IPS DF 19.7 (cell line): ENCODE measurements at places on chromosomes 5 and 9.

DNA sequence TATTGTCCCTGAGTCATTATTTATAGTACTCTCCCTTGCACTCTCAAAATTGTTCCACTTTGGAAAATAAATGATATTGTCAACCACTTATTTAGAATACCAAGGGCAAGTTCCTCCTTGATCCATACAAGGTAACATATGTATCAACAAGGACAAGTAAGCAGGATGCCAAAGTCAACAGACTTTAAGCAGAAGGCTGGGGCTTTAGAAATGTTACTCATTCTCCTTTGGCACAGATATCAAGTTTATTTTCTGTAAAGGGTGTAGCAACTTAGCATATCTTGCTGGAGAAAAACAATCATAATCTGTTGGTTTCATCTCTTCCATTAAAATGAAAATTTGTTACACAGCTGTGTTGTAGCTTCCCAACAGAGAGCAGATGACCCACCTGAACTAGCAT, 248.7 kb upstream of the SLC30A5 start:
- no peak for DNase-seq

GRCh38 chr9:36317766-36318165, 59.5 kb upstream of the GNE start:
- DNase-seq: no peak

GRCh38 chr5:40672425-40672824, 7.3 kb upstream of the PTGER4 start:
- no peak for DNase-seq

- DNase-seq: no peak
Measured at GRCh38 chr5:111132731-111133435, 40.7 kb downstream of the WDR36 start.

DNA sequence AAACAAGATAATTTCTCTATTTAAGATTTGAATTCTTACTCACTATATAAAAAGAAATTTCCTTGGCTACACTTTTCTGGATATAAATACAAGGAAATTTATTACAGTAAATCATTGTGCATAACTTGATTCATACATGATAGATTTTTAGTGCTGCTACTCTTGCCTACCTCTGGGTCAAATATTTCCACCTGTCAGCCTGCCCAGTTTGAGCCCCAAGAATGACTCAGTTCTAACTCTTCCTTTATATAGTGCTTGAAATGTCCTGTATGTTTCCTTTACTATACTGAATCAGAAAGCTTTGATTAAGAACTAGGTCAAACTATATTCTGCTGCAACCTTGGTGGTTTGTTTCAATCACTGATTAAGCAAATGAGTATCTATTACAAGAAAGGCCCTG, 147.4 kb upstream of the FTMT start:
- no peak for DNase-seq
